ENCODE measurements at places on chromosomes 6 and 20. TPM values are rescaled to one million over a fixed set of nuclear protein-coding genes. Genes with fewer than 3 reads are reported as not detected.

- no peak for DNase-seq
These were observed 397.3 kb upstream of the NRSN1 start for GRCh38 chr6:23728707-23729106.

DNA sequence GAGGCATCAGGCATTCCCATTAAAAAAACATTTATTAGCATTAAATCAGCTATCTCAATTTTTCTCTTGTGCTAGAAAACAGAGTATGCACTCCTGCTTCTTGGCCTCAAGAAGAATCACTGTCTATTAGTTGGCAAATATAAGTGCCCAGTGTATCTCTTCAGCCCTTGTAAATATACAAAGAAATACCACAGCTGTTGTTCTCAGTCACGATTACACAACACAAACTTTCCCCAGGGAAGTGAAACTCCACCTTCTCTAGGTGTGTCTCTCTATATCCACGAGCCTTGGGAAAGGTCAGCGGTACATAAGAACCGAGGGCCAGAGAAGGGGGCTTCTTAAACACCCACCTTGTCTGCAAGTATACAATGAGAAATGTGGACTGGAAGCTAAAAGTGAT, 194.7 kb downstream of the PKHD1 start:
- no peak for DNase-seq

DNA sequence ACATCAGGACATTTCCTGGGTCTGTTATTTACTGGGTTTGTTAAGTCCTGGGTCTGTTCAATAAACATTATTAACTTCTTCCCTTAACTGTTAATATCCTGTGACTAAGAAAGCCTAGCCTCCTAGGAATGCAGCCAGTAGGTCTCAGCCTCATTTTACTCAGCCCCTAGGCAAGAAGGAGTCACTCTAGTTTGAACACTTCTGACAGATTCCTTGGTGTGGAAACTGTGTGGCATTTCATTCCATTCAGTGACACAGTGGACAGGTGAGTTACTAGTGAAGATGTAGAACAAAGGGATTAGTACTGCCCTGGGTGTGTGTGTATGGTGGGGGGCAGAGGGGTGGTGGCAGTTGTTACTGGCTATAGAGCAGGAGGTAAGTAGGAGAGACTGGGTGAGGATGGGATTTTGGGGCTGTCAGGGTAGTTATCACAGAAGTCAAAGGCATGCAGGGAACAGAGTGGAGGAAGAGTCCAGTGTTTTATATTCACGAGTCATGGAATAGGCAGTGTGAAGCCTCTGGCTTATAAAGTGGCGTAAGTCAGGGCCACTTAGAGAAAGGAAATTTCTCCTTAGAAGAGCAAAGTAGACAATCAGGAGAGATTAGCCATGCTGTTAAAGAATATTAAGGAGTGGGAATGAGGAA, 28.4 kb downstream of the RNF182 start:
- DNase-seq, result no peak

- DNase-seq, result no peak
These were observed 9.4 kb upstream of the COL9A1 start for GRCh38 chr6:70312165-70312745.

DNA sequence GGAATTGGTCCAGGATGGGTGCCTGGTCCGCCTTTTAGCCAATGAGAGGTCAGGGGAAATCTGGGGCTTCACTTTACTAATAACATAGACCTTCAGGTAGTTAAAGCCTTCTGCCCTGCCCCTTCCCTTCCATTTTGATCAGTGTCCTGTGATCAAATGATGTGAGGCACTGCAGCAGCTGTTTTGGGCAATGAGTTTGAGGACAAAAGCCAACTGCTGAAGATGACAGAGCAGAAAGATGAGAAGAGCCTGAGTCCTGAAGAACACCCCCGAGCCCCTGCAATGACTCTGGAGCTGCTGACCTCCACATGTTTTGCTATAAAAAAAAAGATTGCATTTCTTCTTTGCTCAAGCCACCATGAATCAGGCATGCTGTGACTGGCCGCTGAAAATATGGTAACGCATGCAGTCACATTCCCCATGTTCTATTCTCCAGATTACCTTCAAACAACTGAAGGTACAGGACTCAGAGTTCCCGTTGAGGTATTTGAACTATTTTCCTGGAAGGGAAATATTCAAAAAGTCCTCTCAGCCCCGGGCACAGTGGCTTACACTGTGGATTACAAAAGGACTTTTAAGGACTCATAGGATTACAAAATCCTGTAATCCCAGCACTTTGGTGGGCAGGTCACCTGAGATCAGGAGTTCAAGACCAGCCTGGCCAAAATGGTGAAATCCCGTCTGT, 45.7 kb upstream of the B4GALT5 start:
- DNase-seq, result no peak

- no peak for DNase-seq
These were observed 2.0 kb downstream of the TRAF3IP2 start for GRCh38 chr6:111603685-111604084.

GRCh38 chr6:36544228-36544627, 3.1 kb downstream of the STK38 start:
- DNase-seq, result no peak

GRCh38 chr6:3163248-3163594, 5.9 kb upstream of the TUBB2A start:
- no peak for DNase-seq

DNA sequence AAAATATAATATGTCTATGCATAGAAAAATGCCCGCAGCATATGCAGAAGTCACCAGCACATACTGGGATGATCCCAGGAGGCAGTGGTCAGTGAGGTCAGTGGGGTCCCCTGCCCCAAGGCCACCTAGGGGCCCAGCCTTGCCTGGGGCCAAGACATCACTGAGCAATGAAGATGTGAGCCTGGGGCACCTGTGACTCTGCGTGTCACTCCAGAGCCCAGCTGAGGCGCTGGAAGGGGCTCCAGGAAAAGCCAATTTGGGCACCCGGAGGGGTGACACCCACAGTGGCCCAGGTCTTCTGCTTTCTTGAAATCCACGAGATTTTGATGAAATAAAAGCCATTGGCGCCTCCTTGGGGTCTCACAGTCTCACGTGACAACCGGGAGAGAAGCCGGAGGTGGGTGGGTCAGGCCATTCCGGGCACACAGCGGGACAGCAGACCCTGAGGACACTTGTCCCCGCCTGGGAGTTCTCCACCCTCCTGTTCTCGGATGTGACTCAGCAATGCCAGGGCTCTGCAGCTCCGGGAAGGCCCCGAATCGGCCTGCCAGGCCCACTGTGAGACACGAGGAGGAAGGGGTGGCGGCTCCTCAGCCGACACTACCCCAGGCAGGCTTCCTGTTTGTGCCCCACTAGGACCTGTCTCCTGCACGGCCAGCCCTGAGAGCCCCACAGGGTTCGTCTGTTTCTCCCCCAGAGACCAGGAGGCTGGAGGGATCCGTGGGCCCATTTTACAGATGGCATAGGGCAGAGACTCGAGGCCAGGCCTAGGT, 24.4 kb upstream of the SLCO4A1 start:
- DNase-seq, result no peak

- no peak for DNase-seq
These were observed 35.9 kb upstream of the PRL start for GRCh38 chr6:22332711-22333110.

DNA sequence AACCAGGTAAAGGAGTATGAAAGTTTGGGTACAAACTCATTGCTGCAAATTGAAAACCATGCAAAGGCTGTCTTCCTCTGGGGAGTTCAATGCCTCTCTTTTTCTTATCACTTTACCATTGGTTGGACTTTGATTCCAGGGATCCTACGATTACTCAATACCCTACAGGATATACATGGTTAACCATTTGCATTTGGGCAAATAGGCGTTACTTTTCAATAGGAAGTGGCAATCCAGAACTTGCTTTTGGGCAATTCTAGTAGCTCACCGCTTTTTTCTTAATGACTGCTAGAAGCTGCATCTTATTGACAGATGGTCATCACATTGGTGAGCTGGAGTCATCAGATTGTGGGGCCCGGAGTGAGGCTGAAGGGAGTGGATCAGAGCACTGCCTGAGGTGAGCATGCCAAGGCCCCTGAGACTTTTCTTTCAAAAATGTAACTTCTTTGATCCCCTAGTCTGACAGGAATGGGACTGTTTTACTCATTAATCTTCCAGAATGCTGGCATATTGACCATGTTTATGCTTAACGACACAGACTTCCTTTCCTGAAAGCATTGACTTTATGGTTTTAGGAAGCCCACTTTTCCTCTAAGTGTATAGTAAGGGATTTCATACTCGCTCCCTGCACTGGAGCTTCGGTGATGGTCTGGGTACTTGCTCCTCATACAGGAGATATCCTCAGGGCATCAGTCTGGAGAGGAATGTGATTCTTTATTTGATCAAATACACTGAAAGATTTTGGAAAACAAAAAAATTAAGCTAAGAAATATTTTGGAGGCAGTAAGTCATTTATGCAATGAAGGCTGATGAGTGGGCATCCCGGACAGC, at the start of gene CCR6:
Gene CCR6, plus strand, starts transcription at position 270 of the 831 bp plus-strand sequence. CDS start 13,039 bp downstream, outside the sequence.
- no peak for DNase-seq

DNA sequence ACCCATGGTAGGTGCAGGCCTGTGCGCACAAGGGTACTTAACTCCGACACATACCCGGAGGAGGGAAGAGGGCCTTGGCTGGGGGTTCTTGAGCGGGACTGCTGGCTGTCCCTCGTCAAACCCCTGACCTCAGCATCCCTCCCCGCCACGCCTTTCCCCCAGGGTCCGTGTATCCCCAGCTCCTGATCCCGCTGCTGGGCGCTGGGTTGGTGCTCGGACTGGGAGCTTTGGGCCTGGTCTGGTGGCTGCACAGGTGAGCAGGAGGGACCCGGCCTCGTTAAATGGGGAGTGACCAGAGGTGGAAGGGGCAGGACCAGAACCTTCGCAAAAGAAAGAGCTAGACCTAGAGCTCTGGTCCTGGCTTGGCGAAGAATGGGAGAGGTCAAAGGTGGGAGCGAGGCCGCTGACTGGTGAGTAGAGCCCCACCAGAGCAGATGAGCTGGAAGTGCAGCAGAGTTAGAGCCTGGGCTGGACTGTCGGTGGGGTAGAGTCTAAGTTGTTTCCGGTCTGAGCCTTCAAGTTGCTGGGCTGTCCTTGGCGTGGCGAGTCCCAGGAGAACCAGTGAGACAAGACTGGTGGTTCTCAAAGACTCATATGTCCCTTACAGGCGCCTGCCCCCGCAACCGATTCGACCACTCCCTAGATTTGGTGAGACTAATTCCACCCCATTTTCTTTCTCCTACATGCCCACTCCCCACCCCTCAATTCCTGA, 963 bp downstream of the MPIG6B start:
- DNase-seq, result no peak

GRCh38 chr6:10347561-10348327, 67.1 kb downstream of the TFAP2A start:
- no peak for DNase-seq

GRCh38 chr6:162898011-162898410, 170.2 kb downstream of the PACRG start:
- DNase-seq, result no peak

DNA sequence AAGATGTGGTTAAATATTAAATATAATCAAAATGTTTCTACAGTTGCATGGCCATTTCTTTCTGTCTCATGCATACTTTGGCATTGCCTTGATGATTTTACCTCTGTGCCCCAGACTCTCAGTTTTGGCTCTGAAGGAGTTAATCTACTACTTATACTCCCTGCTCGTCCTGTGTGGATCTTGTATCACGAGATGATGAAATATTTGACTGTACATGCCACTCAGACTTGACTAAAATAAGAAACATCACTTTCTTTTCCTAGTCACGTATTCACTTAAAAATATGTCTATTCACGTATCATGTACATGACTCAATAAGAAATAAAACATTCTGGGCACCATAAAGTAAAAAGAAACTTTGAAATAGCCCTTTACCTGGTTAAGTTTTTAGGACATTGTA, 397.7 kb downstream of the RFPL4B start:
- no peak for DNase-seq

DNA sequence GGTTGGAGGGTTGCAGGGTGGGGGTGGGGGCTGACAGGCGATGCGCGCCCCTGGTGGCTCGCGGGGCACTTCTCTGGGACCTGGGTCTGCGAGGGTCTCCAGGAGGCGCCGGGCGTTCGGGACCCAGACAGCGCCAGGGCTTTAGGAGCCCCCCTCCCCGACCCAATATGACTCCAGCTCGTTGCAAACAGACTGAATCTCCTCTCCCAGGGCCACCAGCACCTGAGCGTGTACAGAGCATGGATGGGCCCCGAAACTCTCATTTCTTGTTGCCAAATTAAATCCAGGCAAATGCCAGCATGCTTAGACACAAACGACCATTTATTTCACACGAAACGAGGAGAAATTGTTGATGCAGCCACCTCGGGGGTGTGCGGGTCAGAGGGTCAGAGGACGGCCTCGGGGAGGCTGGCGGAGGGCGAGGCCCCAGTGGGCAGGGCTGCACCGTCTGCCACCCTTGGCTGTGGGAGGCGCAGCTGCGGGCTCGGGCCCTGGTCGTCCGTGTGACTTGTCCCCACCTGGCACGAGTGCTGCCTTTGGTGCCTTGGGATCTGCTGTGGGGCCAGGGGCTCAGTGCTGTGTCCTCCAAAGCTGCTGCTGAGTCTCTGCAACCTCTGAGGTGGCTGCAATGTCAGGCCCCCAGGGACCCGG, 20.9 kb upstream of the GATA5 start:
- no peak for DNase-seq

- DNase-seq, result no peak
These were observed 54.8 kb downstream of the ADAT2 start for GRCh38 chr6:143395699-143396098.

GRCh38 chr6:75896526-75896925, 147.5 kb downstream of the MYO6 start:
- no peak for DNase-seq

GRCh38 chr6:156851454-156851921, 74.3 kb downstream of the ARID1B start:
- no peak for DNase-seq

C6orf47 gene
- total RNA-seq, result 10.8 TPM

BNIP5 gene
- not detected for total RNA-seq

RRBP1 gene
- total RNA-seq, result 202 TPM

RHAG gene
- total RNA-seq, result not detected

HAO1 gene
- total RNA-seq, result 163 TPM

All from liver (tissue), 10 donors.